Kidney epithelial cell (primary cell): ENCODE measurements at places on chromosomes 7 and 10.

- DNase-seq = no peak
These were observed 30.9 kb upstream of the KMT2E start for GRCh38 chr7:104983076-104983577.

GRCh38 chr10:63262430-63263073 is 129.4 kb downstream of the NRBF2 start:
- no peak for DNase-seq

DNA sequence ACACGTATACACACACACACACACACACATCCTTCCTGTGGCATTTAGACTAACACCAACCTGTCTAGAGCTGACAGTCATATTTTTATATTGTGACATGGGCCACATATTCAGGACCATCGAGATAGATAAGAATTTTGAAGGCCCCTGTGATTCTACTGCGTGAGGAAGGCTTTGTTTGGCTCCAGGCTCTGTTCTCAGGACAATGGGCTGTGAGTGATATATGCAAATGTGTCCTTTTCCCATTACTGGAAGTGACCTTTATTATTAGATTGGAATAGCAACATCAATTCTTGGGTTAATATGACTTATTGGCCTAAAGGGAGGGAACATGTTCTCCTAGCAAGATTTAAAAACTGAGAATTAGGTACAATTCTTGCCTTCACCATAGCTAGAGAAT is 156.1 kb downstream of the SPAG6 start:
- no peak for DNase-seq

GRCh38 chr10:6095810-6096570 is 7.2 kb downstream of the RBM17 start:
- DNase-seq = no peak

- no peak for DNase-seq
These were observed 19.9 kb downstream of the ITIH2 start for GRCh38 chr10:7722927-7723529.

DNA sequence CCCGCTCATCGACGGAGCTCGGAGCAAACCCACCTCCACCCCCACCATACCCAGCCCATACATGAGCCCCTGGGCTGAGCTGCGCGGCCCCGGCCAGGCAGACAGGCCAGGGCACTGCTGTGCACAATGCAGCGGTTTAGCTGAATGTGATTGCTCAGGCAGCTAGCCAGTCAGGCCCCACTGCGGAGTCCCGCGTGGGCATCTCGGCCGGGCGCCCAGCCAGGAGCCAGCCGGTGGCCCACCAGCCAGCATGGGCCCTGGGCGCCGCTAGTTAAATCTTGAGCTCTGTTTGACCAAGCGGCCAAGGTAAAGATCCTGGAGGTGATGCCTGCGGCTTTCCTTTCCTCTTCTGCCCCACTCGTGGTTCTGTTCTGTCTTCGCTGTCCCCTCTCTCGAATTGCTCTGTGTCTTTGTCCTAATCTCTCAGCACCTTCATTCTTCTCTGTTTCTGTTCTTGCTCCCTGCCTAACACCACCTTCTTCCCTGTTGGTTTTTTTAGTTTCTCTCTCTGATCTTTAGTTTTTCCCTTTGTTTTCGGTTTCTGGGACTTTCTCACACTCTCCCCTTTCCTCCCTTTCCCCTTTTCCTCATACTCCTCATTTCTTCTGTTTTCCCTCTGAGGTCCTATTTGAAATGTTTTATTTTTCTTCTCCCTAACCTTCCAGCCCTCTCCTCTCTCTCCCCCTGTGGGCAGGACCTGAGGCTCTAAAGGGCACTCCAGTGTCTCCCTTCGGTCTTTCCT is 6.6 kb downstream of the UFSP1 start:
- no peak for DNase-seq

DNA sequence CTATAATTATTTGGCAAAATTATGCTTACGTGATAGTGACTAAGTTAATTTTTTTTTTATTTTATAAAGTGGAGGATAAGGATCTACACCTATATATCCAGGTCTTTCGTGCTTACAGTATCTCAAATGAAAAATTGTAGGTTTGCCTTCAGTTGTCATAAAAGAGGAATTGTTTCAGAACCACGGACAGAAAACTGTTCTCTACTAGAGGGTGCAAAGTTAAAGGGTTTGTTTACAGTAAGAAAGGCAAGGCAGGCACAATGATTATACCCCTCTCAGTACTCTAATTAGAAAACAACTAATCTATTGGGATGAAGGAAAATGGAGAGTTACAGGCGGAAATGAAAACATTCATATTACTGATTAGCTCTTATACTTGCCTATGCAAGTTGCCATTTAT is 1.5 kb downstream of the PCLO start:
- DNase-seq = no peak

GRCh38 chr7:940599-941408 is 13.7 kb downstream of the ADAP1 start:
- DNase-seq = no peak

DNA sequence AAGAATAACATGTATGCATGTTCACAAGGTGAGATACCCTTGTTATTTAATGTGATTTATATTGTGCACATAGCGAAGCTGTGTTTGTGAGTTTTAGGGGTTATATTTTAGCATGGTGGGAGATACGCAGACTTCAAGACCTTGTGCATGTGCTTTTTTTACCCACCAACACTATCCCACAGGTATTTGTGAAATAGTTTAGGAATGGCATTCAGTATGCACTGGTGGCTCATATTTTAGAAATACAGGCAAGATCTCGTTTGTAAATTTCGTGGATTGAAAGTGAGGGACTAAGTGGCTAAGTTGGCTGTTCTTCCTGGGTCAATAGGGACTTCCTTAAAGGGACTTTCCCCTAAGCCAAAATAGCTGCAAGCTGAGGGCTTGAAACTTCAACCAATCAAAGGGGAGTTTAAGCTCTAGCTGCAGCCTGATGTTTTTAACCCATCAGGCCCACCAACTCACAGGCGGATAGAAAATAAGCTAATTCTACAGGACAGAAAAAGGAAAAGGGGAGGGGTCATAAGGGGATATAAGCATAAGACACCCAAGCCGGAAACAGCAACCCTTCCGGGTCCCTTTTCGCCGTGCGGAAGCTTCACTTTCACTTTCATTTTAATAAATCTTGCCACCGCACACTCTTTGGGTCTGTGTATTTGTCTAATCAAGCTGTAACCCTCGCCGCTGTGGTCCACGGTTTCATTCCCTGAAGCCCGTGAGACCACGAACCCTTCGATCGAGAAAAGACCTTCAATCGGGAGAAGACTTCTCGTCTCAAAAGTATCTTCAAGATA is 291.0 kb downstream of the GPR158 start:
- DNase-seq = no peak

- DNase-seq = no peak
These were observed 29.6 kb upstream of the PSAP start for GRCh38 chr10:71880425-71881306.

GRCh38 chr10:14513123-14513522 is 182.4 kb upstream of the FRMD4A start:
- DNase-seq = no peak

GRCh38 chr10:13231808-13232207 is 2.4 kb downstream of the UCMA start:
- DNase-seq = no peak

DNA sequence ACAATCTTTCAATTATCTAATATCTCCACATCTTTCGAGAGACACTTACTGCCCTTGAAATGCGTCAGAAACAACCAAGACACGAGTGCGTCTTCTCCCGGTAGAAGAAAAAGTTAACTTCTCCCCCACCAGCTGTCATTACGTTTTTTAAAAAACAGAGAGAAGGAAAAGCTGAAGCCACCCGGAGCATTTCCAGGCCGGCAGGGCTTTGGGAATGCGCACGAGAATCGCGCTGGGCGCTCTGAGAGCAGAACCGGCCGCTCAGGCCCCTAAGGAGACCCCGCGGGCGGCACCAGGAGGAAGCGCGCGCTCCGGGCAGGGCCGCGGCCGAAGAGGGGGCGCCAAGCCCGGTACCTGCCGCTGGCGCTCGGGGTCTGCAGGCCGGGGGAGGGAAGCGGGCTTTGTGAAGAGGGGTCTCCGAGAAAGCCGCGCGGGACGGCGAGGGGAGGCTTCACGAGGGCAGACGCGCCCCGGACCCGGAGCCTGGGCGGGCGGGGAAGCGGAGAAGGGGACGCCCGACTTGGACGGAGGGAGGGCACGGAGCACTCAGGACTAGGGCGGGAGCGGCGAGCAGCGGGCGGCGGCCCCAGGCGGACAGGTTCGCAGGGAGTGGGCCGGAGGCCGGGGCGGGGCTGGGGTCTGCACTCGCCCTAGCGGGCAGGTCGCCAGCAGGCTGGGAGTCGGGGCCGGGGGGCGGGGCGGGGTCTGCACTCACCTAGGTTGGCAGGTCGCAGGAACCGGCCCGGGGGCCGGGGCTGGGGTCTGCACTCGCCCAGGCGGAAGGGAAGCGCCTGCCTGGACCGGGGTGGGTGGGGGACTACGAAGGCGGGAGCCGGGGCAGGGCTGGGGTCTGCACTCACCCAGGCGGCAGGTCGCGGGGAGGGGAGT is 932 bp downstream of the ESYT2 start:
- no peak for DNase-seq

GRCh38 chr10:132654121-132654571 is 116.6 kb downstream of the INPP5A start:
- DNase-seq = no peak

DNA sequence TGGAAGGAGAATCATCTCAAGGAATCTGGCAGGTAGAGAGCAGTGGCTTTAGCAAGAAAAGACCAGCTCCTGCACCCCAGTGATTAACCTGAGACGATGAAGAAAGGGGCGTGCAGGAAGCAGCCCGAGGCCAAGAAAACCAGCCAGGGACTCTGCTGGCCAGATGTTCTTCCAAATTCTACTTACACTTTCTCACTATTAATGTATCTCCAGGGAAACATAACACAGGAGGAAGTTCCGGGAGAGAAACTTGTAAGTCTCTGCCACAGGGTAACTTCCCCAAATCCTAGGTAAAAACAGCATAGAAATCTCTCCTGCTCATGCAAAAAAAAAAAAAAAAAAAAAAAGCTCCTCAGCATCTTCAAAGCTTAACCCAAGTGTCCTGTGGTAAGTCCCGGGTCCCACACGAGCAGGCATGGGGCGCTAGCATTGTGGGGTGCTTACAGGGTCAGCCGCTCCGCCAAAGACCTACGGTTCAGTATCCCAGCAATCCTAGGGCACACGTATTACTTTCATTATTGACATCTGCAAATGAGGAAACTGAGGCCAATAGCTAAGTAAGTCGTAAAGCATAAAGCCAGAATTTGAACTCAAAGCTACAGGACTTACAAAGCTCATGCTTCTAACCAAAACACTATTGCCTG is 97.2 kb upstream of the GNA12 start:
- no peak for DNase-seq

GRCh38 chr10:121494296-121494695 is 103.9 kb downstream of the FGFR2 start:
- no peak for DNase-seq

DNA sequence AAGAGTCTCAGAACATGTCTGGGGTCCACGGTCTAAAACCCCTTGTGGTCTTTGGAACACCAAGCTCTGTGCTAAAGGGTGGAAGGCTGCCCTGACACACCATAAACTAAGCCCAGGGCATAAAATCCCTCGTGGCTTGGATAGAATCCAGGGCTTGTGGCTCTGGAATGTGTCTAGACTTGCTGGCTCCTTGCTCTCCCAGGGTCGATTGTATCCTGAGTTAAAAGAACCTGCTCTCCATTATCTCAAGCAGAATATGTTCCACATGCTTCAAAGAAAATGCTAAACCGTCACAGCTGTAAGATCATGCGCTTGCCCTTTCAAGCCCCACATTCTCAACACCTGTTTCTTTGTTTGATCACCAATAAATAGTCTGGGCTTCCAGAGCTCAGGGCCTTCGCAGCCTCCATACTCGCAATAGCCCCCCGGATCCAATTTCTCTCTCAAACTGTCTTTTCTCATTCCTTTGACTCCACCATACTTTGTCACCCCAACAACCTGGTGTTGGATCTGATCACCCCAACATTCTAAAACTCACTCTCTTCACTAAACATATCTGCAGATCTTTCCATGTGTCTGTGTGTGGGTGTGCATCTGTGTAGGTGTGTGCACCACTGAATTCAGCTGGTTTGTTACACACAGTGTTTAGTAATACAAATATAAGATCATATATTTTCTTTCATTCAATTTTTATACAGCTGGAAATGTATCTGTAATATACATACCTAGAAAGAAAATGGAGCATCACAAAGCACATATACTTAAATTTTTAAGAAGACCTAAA is 238.5 kb downstream of the ZMYND11 start:
- DNase-seq = peak; percentile 44

- peak; percentile 2 for DNase-seq
These were observed 112.0 kb downstream of the RNF32 start for GRCh38 chr7:156752367-156753228.

GRCh38 chr10:89475125-89475524 is 60.3 kb downstream of the SLC16A12 start:
- DNase-seq = no peak

GRCh38 chr10:59176241-59177030 is at the start of gene PHYHIPL:
Gene PHYHIPL (plus strand): TSS chr10:59176643. CDS start chr10:59176854, 211 bp downstream.
- no peak for DNase-seq

DNA sequence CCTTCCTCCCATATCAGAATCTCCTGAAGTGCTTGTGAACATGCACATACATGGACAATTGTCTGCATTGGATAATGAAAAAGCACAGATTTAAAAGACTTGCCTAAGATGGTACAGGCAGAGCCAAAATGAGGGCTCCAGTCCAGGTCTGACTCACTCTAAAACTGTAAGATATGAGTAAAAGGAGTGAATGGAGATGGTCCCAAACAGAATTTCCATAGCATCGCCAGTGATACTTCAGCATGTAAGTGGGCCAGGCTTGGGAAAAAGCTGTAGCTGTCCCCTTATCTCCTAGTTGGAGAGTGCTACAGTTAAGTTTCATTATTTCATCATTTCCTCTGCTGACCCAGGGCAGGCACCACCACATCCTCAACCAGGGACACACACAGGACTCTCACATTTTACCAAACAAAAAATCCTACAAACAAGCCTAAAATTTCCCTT is 26.4 kb upstream of the IL6 start:
- no peak for DNase-seq

GRCh38 chr10:21972584-21972983 is 30.9 kb downstream of the DNAJC1 start:
- no peak for DNase-seq

DNA sequence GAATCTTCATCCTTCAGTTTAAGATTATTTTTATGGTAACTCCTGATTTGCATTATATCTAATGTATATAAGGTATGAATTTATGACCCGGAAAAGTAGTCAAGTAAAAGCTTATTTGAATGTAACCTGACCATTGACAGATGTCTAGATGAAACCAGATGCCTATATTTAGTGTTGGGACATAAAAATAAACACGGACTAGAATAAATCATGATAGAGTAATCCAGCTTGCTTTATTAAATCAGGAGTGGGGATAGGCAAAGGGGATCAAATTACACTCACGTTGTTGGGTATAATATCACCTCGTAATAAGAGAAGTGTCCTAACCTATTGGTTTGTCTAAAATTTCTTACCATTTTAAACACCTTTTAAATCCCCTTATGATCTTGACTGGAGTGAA is 244.6 kb downstream of the AGMO start:
- no peak for DNase-seq

GRCh38 chr10:88617772-88618300 is 31.3 kb downstream of the LIPJ start:
- DNase-seq = no peak
